HuH-7 (cell line): ENCODE measurements at places on chromosomes 3 and 15.

- DNase-seq: peak; percentile 3
These were observed 87.2 kb downstream of the EBLN2 start for GRCh38 chr3:73148682-73149081.

- DNase-seq: no peak
These were observed 187.1 kb upstream of the LPP start for GRCh38 chr3:187966636-187967406.

GRCh38 chr15:25682340-25682739, 180.8 kb downstream of the ATP10A start:
- no peak for DNase-seq

DNA sequence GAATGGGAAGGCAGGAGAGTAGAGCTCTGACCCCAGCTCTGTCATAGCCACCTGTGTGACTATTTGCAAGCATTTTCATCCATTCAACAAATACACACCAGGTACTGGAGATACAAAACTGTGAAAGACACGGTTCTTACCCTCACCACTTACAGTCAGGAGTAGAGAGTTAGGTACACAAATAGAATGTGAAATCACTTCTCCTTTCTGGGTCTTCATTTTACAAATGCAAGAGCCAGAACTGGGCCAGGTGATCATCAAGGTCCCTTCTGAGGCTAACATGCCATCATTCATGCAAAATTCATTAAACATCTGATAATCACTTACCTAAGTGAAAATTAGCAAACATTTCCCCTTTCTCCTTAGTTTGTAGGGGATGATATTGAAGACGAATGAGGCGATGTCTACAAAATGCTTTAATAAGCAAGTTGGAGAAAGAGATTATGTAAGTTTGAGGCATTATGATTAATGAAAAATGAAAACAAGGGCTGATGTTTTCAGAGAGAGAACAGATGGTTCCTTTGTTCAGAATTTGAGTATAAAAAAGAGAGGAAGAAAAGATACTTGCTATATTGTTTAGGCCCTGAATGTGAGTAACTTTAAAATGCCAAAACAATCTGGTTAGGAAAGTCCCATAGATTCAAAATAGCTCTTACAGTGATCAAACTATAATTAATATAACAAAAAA, 88.6 kb downstream of the LPP start:
- no peak for DNase-seq

- DNase-seq: no peak
These were observed 36.6 kb downstream of the DMXL2 start for GRCh38 chr15:51585986-51586385.

- DNase-seq: no peak
These were observed 52.9 kb downstream of the BSN start for GRCh38 chr3:49607105-49607591.

- no peak for DNase-seq
These were observed 46.9 kb downstream of the NR1D2 start for GRCh38 chr3:23991683-23992628.

- DNase-seq: no peak
These were observed 1202.3 kb downstream of the NSUN3 start for GRCh38 chr3:95265129-95265528.

DNA sequence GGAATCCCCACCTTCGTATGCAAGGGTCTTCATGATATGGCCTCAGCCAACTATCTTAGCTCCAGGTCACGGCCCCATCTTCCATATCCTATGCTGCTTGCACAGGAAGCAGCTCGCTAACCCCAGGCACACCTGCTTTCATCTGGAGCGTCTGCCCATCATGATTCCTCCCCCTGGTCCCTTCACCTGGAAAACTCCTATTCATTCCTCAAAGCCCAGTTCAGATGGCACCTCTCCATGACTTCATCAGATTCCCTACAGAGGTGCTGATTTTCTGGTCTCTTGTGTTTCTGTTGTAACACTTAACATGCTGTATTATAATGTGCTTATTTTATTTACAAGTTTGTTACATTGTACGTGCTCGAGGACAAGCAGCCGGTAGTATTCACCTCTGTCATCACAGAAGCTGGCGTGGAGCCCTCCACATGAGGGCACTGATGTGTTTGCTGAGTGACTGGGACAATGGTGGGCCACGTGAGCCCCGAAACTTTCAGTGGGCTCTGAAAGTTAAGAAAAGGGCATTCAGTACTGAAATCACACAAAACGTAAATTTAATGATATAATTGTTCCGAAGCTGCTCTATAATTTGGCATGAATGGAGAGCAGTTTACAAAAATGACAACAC, 16.2 kb downstream of the MUC20 start:
- DNase-seq: no peak

DNA sequence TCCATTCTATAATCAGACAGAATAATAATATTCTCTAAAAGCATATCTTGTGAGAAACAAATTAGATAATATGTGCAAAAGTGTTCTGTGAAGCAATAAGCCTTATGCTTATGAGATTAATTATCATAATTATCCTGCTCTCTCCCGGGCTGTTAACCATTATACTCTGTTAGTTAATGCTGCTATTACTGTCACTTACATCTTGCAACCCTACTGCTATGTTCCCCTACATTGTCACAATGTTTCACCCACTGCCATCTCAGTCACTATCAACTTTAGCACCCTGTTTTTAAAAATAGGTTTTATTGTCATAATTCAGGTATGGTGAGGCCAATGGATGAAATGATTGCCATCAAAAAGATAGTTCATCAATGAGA, 15.2 kb upstream of the KLHL24 start:
- no peak for DNase-seq

GRCh38 chr15:27114473-27114872, 143.5 kb downstream of the GABRG3 start:
- no peak for DNase-seq

DNA sequence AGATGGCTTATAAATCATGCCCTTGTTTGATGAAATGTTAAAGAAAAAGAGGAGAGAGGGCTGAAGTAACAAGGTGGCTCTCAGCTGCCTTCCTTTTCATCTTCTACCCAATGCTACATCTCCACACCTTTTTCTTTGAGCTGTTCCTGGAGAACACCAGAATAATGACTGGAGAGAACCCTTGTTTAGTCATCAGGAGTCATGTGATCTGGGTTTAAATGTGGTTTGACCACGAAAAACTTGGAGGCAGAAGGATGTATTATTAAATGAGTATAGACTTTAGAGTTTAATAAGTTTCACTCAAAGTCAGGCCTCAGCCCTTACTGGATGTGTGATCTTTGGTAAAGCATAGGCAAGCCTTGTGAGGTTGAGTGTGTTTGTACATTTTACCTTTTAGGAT, 230.3 kb upstream of the TBL1XR1 start:
- no peak for DNase-seq

GRCh38 chr15:60652245-60652644, 173.3 kb upstream of the ICE2 start:
- DNase-seq: no peak

DNA sequence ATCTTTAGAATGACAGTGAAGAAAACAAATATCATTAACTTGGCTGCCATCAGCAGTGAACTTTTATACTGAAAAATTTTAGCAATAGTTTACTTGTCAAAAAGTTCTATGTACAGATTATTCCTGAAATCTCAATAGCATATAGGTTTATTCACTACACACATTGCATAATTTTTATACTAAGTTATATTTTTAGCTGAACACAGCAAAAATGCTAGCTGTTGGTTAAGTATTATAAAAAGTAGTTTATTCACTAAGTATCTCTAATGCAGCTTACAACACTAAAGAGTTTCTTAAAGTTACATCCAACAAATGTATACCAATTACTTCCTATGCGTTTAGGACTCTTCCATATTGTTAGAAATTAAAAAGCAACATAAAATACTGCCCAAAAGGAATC, 131.9 kb downstream of the SCAPER start:
- no peak for DNase-seq

DNA sequence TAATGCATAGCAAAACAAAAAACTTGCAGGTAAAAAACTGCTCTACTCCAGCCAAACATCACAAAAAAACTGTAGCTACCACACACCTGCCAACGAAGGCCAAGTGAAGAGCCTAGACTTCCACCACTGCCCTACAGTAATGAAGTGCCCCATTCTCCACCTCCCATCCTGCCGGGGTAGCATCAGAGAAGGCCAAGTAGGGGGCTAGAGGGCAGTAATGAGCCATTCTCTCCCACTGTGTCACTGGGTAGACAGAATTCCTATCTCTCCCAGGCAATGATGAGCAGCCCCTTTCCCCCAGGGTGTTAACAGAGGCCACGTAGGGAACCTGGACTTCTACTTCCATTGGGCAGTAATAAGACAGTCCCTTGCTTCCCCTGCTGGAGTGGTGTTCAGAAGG, 9.5 kb downstream of the SEC22C start:
- peak; percentile 80 for DNase-seq

- no peak for DNase-seq
These were observed 46.7 kb downstream of the AMOTL2 start for GRCh38 chr3:134327594-134327975.

DNA sequence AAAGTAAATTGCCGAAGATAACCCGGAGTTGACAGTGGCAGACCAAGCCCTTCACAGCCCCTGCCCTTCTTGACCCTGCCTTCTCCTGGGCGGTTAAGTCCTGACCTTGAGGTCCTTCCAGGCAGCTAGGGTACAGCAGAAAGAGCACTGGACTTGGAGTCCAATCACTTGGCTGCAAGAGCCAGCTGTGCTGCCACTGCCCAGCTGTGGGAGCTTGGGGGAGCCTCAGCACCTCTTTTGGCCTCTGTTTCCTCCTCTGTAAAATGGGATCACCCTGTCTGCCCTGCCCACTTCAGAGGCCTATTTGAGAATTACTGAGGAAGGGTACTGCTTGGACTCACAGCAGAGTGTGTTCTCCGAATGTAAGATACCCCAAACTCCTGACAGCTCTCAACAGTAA, 66.2 kb upstream of the SMAD6 start:
- no peak for DNase-seq
